Activated naive CD4-positive, alpha-beta T cell (primary cell): ENCODE measurements at places on chromosomes 7 and 10.

DNA sequence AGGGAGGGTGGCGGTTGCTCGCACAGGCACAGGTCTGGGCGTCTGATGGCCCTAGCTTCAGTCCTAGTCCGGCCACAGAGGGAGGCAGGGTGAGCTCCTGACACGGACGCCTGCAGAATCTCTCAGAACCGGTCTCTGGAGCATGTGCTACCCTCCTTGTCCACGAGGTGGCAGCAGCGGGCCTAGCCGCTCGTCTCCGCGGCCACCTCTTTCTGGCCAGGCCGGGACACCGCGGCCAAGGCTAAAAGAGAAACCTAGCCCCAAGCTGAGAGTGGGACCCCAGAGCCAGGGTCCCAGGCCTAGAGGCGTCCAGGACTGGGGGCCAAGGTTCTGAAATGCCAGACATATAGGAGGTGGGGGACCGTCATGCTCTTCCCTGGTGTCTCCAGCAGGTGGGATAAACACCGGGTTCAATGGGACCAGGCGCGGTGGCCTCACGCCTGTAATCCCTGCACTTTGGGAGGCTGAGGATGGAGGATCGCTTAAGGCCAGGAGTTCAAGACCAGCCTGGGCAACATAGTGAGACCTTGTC, 3.2 kb upstream of the LAT2 start:
- DNase-seq, result peak; percentile 61

GRCh38 chr7:21253740-21254687, 173.9 kb upstream of the SP4 start:
- DNase-seq, result no peak

DNA sequence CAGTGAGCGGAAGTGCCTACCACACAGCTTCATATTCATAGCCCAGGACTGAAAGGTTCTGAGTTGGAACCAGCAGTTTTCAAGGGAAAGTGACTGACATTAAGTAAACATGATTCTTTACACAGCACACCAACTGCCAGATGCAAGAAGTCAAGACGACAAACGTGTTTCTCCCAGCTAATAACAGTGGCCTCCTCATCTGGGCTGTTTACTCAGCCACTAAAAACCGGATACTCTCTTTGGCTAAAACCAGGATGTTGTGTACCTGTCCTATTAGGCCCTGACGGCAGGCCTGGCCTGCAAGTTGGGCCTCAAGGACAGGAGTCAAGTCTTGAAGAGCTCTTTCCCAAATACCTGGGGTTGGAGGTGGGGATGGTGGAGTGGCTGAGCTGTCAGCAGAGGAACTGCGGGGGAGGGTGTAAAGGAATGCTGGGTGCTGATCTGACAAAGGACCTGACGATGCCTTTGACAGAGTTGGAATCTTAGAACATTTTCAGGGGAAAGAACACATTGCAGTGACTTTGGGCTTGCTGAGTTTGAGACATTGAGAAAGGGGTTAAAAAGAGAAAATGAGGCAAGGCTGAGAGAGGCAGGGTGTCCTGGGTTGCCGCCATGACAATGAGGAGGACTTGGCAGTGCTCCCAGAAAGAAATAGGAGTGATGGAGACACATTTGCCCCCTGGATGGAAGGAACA, 57.7 kb downstream of the STEAP1B start:
- no peak for DNase-seq

- DNase-seq, result no peak
These were observed 169.3 kb downstream of the FAM107B start for GRCh38 chr10:14605231-14605925.

GRCh38 chr10:49338604-49339003, 39.6 kb downstream of the C10orf71 start:
- no peak for DNase-seq

- DNase-seq, result no peak
These were observed 3.8 kb downstream of the VPS41 start for GRCh38 chr7:38905056-38905759.

DNA sequence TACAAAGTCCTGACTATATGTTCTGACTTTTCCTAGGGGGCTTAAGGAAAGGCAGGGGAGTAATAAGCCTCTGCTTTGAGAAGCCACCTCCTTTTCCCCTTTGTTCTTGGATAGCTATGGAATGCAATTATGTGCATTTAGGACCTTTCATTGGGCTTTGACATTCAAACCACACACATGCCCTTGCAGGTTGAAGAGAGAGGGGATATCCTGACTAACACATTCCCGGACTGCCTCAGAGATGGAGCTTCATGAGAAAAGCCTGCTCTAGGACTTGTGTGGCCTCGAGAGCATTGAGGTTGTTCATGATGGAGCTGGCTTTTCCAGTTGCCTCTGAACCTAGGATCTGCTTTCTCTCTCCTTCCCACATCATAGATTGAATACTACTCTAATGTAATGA, 694.5 kb downstream of the LRMDA start:
- no peak for DNase-seq

- no peak for DNase-seq
These were observed 17.8 kb upstream of the CCDC3 start for GRCh38 chr10:13019280-13019679.

- no peak for DNase-seq
These were observed 54.0 kb downstream of the DNAH11 start for GRCh38 chr7:21596801-21597200.

DNA sequence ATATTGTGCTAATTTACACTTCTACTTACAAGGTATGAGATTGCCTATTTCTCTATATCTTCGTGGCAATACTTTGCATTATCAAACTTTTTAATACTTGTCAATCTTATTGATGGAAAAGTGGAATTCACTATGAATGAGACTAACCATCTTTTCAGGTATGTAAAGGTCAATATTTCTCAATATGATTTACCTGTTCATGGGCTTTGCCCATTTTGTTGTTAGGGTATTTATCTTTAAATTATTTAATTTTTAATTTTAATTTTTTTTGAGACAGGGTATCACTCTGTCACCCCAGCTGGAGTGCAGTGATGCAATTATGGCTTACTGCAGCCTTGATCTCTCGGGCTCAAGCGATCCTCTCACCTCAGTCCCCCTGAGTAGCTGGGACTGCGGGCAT, 47.8 kb upstream of the LCOR start:
- DNase-seq, result no peak

DNA sequence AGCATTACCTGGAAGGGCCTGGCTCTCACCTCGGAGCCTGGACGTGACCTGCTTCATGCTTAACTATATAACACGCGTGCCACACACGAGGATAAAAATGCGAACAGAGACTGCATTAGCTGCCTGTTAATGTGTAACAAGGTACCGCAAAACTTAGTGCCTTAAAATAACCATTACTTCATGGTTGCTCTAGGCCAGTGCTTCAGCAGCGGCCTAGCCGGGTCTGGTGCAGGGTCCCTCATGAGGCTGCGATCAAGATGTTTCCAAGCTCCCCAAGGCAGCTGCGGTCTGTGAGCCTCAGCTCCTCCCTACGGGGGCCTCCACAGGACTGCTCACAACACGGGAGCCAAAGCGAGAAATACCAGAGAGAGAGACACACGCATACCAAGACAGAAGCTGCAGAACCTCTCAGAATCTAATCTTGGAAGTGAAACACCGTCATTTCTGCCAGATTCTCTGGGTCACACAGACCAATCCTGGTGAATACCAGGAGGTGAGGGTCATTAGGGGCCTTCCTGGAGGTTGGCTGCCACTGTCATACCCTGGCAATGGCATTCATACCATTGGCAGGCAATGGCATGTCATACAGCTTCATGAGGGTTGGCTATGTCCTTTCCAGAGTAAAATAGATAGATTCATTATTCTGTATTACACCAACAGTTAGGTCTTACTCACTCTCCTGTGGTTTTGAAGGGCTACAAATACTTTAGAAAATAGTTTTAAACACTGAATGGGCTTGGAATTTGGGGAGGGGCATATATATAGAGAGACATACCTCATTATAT, 94.5 kb downstream of the HIPK2 start:
- no peak for DNase-seq

- DNase-seq, result no peak
These were observed 5.0 kb upstream of the LUC7L2 start for GRCh38 chr7:139354729-139355128.

DNA sequence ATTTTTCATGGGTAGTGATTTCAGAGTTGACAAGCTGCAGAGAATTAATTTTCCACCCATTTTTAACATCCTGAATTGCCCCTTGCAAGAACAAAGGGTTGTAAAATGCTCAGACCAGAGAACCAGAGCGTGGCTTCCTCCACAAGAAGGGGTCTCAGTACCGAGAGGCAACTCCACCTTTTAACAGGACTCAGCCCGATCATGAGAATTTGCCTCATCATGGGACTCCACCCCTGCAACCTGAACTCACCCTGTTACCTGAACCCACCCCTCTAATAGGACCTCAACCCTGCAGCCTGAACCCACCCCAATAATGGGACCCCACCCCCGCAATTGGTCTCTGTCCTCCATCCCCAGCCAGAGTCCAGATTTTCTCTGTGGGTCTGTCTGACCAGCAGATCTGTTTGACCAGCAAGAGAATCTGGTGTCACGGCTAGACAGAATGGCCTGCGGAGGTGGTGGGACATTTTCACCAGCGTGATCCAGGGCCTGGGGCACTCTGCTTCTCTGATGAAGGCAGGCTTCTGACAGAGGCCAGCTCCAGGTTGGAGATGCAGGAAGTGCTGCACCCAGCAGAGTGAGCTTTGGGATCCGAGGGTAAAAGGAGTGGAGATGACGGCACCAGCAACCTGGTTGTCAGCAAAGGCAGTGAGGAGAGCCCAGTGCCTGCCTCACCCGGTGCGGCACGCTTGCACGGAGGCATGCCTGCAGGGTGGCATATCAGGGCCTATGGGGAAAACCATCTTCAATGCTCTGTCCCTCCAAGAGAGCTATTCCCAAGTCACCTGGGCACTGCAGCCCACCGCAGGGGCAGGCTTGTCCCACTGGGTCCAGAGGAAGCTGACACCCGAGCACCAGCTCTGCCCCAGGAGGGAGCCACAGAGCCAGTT, 136.6 kb downstream of the TCERG1L start:
- DNase-seq, result no peak
